ENCODE measurements at places on chromosomes 3 and 15.

GRCh38 chr3:127026036-127026435 lies 43.1 kb downstream of the PLXNA1 start:
- no peak for DNase-seq

DNA sequence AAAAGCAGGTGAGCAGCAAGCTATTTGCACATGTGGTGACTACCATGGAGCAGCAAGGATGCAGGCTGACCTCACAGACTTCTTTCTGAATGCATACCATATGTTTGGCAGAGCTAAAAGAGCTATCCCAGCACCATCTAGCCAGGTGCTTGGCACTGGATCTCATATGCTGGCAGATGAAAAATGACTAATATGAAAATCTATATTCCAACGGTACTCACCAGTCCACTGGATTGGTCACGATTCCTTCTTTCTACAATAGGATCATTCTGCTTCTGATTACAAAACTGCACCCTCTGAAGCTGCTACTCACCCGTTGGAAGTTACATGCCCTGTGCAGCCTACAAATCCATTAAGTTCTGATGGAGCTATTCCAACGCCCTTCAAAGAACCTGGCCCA lies 714.3 kb upstream of the CFAP20DC start:
- no peak for DNase-seq

GRCh38 chr3:18086760-18087159 lies 338.4 kb downstream of the SATB1 start:
- DNase-seq: no peak

DNA sequence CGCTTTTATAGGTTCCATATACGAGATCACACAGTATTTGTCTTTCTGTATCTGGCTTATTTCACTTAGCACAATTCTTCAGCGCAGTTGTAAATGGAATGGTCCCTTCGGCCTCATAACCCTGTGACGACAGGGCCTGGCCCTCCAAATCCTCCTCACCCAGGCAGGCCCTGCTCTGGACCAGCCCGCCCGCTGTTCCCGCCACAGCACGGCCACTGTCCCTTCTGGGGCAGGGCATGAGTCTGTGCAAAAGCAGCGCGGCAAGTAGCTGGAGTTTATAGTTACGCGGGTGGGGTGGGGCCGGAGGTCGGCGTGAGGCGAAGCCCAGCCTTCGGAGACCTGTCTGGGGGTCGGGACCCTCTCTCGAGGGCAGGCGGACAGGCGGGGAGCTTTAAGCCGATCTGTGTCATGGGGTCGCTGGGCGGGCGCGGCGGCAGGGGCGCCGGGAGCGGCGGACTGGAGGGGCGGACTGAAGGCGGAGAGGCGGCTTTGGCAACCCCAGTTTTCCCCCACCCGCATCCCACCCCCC lies 543 bp downstream of the ARPIN start:
- DNase-seq: no peak

DNA sequence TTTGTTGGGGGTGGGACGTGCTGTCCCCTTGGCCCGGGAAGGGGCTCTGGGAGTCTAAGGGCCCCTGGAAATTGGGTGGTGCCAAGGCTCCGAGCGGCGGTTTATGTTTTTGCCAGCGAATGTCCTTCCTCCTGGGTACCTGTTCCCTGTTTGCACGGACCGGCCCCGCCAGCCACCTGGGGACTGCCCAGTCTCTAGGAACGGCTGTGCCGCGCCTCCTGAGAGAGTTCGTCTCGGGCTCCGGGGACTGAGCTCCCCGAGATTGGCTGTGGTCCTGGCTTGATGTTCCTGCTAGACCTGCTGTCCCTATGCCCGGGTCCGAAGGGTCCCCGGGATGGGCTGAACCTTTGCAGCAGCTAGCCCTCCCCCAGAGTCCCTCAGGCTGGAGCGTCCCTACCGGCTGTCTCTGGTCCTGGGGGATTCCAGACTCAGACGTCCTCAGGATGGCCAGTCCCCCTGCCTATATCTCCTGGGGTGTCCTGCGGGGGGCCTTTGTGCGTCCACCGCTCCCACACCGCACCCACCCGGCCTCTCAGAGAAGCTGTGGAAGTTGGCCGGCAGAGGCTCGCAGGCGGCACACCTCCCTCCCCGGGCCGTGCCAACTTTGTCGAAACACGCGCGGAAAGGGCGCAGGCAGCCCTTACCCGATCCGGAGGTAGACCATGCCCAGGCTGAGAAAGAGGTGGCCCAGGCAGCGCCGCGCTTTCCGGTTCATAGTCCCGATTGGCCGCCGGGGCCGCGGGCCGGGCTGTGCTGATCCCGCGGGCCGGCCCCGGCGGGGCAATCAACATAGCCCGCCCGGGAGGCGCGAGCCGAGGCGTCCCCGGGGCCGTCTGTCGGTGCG lies 547 bp downstream of the WNT7A start:
- DNase-seq: no peak

DNA sequence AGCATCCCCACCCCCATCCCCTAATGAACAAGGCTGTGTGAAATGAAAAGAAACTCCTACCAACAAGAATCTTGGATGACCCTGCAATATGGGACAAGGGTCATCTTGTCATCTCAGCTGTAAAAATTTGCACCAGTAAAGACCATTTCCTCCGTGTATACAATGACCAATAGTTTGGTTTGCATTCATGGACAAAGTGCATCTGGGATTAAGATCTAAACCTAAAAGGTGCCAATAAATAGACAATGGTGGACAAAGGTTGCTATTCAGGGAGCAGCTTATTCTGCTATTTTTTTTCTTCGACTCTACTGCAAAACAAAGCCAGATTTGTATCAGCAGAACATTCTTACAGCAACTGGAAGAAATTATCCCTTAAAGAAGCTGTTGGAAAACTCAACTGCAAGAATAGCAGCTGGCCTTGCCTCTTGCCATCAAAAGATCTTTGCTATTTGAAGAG lies 8.0 kb downstream of the MGLL start:
- DNase-seq: no peak

- DNase-seq: no peak
These were observed 382.1 kb downstream of the TUSC7 start for GRCh38 chr3:117091676-117092075.

DNA sequence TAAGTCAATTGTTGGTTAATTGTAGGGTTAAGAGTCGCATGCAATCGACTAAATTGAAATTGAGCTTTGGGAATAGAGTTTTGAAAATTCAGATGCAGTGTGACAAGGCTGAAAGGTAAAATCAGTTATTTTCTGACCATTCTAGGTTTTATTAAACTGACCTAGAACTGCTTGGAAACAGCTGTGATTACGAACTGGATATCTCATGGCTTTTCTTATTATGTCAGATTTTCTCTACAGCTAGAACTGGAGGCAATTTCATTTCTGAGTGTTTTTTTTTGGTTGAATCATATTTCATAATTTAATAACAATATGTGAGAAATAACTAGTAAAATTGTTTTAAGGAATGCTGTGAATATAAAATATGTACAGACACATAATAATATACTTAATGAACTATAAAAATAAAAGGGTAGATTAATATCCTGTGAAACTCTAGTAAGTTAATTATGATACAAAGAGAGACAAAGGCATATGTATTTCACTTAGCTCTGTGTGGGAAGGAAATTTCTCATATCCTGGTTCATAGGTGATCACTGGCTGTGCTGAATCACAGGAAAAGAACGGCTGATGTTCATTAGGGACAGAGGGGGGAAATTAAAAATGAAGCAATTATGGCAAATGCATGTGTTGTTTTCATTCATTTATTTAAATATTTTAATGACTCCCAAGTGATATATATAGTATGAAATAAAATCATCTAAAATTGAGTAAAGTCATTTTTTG lies 403.2 kb downstream of the ZIC1 start:
- no peak for DNase-seq
